ENCODE measurements at places on chromosomes 6 and 20.

- DNase-seq, result no peak
Observed at GRCh38 chr6:30491991-30492952, 3.0 kb downstream of the HLA-E start.

- DNase-seq, result no peak
Observed at GRCh38 chr20:16111852-16112412, 461.3 kb downstream of the KIF16B start.

DNA sequence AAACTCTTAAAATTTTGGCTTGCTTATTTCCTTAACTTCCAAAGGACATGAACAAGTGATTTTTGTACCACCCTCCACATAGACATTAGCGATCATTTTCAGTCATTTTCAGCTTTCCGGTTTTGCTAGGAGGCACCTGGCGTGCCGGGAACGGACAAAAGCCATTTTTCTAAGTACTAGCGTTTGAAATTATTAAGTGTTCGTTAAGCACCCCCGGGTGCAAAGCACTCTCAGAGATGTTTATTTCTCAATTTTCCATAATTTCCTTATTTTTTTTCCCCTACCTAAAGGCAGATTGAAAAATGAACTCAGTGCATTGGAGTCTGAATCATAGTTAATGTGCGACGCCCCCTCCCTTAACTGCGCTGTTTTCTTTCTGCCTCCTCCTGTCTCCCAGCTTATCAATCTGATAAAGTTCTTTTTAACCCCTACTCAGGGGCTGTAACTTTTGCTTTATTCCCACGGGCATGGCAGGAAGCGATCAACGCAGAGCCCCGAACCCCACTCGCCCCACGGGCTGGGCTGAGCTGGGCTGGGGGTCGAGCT lies 58.2 kb downstream of the ZNF831 start:
- no peak for DNase-seq

GRCh38 chr20:10170261-10170660 lies 48.4 kb upstream of the SNAP25 start:
- DNase-seq, result no peak

DNA sequence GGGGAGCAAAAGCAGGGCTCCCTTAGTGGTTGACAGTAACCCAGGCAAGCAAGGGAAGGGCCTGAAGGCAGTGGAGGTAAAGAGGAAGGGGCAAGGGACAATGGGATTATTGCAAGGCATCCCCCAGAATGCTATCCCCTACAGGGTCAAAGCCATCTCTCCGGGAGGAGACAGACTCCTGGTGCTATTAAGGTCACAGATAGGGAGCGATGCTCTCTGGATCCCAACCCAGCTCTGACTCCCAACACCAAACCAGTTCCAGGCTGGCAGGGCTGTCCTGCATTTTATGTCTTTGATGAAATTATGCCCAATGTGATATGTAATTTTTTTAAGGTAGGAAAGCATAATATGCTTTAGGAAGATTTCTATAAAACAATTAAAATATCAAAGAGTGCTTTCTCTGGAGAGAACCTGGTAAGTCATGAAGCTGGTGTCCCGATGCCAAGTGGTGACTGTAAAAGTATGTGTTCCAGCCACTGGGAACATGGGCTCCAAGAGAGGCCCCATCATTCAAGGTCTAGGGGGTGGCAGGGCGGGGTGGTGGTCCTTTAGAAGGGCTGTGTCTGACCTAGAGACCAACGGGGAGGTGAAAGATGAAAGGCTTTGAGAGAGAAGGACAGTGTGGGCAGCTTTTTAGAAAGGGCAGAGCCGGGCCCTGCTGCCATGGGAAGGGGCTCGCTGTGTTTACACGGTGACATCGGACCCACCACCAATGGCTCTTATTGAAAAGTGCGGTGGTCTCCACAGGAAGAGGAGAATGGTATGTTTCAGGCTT lies 276.5 kb downstream of the CDC5L start:
- DNase-seq, result no peak

DNA sequence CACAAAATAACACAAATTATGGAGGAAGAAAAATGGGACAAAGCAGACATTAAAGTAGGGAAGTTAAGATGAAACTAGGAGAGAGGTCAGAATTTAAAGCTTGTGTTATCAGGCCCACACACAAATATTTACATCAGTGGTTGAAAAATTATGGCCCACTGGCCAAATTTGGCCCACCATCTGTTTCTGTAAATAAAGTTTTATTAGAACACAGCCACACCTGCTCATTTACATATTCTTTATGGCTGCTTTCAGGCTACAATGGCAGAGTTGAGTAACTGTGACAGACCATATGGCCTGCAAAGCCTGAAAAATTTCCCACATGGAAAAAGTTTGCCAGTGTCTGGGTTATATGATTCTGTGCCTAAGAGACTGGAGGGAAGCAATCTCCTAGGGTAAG lies 49.0 kb downstream of the SLC22A23 start:
- DNase-seq, result no peak

DNA sequence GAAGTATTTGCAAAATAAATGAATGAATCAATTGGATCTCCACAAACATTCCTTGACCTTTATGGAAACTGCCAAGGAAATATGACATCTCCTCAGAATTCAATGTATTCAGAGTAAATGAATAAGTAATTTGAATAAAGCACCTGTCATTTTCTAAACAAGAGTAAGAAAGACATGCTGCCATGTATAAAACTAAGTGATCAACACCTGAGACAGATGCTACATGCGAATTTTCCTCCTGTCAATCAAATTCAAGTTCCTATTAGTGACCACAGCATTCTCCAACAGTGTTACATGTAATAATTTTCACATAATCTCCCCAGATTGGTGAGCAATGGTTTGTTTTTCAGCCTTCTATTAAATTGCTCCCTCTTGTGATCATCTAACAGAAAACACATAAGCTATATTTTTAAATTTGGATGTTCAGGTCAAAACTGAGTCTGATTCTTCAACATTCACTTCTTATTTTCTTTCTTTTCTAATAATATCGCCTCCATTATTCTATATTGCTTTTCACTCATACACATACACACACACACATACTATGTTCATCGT lies 163.2 kb upstream of the RNF217 start:
- DNase-seq, result no peak

GRCh38 chr6:124873066-124873410 lies 89.2 kb upstream of the RNF217 start:
- no peak for DNase-seq

DNA sequence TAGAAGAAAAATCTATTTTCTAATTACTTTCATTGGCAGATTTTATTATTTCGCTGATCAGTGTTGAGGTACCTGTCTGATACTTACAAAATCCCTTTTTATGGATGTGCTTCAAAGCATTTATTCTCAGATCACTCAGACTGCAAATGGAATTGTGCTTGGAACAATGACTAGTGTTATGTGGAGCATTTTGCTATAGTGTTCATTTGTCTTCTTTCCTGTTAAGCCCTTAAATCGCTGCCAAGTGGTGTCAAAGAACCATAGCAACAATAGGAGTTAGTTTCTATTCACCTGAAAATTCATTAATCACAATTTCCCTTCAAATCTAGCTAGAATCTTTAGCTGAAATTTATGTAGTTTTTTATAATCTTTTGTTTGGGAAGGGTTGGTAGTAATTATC lies 29.8 kb downstream of the SMPDL3A start:
- DNase-seq, result no peak

GRCh38 chr20:43748274-43748673 lies 21.5 kb upstream of the GTSF1L start:
- DNase-seq, result no peak

DNA sequence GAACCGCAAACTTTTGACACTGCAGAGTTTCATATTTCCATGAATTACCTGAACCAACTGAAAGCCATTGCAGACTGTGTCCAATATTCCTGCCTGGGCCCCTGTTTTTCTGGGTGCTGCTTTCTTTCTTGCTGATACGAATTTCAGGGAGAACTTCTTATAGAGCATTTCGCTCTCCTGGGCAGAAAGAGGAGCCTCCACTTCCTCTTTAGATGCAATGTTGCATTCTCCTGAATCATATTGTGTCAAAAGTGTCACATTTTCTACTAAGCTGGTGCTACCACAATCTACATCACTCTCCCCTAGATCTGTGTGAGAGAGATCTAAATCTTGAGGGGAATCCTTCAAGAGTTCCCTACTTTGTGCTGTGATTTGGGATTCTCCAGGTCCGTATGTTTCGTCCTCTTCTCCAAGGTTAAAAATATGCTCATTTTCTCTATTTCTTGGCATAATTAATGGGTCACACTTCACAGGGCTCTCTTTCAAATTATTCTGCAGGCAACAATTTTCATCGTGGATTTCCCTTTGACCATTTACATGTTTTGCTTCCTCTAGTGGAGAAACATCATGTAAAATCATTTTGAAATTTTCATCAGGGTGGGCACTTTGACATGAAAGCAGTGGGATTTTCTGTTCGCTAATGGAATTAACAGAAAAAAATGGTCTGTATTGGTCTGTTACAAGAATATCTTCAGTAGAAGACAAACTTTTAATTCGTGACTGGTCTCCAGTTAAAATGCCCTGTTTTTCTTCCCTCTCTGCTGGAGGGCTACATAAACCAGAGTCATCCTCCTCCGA lies 102.3 kb downstream of the DST start:
- DNase-seq, result no peak

DNA sequence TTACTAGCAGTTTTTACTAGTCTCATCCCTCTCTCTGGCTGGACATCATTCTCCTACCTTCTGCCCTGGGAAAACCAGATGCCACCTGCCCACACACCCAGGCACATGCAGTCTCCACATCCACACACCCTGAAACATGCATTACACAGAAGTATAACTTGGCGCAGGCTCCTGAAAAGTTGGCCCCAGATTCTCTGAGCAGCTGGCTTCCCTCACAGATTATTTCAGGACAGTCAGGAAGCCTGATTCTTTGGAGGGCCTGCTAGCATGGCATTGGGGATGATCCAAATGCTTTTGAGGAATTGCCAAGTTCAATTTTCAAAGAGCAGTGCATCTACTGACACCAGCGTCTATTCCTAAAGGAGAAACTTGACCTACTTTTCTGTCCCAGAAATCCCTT lies 27.8 kb upstream of the KIF16B start:
- no peak for DNase-seq

DNA sequence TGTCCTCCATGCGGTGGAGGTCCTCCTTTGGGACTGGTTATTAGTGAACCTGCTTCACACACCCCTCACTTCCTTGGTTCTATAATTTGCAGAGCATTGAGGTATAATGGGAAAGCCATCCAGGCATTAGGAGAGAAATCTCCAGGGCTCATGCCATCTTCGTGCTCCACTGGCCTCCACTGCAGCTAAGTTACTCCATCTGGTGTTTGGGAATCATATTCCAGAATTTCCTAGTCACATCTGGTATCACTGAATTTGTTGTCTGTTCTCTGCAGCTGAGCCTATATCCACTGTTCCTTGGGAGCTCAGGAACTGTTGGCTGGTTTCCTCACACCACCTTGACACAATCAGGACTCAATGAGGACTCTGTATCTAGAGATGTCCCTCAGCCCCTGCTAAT lies 173.0 kb upstream of the TSHZ2 start:
- DNase-seq, result no peak

GRCh38 chr6:142316791-142317368 lies 15.1 kb downstream of the ADGRG6 start:
- DNase-seq, result no peak

DNA sequence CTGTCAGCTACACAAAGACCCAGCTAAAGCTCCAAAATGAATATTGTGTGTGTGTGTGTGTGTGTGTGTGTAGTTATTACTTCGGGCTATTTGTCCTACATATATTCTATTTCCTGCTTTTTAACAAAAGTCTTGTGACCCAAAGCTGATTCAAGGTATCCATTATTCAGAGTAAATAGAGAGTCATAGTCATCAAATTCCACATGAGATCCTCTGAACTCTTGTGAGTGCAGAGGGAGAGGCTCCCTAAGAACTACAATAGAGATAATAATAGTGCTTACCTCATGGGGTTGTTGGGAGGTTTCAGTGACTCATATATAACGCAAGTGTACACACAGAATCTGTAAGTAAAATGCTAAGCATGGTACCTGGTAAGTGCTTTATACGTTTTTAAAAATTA lies 95.6 kb upstream of the SHLD1 start:
- DNase-seq, result no peak

DNA sequence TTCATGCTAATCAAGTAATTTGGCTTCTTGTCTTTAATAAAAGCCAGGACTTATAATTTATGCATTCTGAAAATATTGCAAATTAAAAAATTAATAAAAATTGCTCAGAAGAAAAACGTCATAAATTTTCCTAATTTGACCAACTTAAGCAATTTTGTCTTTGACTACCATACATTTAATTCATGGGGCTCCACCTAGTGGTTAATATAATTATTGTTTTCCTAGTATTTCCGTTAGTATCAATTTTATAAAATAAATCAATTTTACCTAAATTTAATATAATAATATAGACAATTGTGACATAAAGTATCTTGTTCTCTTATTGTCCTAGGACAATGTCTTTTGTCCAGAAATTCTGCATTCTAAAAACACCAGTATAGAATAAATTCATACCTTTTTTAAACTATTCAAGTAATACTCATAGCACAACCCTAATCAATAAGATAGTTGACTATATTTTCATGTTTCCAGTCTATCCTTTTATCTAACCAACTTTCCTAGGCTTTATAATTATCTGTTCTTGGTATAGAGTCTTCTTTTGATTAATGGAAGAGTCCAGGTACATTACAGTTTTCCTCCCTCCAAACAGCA lies 319.9 kb downstream of the TRDN start:
- DNase-seq, result no peak

DNA sequence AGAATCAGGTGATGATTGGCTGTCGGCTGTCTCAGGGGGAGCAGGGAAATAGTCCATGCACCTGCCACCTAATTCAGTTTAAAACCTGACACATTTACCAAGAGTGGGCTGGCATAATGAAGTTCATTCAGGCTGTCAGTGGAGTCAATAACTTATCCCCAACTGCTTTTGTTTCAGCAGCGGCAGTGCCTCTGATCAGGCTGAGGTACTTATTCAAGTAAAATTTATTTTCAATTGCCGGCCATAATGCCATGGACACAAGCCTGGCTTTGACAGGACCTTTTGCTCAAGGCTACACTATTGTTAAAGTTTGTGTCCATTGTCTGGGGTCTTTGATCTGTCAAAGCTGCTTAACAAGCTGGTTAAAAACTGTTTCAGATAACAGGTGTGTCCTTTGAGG lies 20.6 kb downstream of the OLIG3 start:
- DNase-seq, result no peak

GRCh38 chr6:170124150-170124549 lies 166.7 kb downstream of the DLL1 start:
- DNase-seq, result no peak

DNA sequence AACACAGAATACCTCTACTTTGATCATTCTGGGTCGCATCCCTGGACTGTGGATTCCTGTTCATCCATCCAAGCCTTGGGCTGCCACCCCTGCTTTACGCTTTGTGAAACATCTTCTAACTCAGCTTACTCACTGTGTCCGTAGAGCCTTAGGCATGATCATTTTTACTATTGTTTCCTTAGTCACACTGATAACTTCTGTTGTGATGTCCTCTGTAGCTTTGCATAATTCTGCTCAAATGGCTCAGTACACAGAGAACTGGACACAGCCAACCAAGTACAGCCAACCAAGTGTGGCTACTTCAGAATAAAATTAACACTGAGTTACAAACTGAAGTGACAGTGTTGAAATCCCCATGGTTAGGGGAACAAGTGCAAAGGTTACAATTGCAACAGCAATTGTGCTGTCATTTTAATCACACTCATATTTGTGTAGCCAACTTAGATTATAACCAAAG lies 8.6 kb upstream of the FKBP1A start:
- DNase-seq, result no peak

Measured in substantia nigra (tissue), 51 donors.